T-helper 2 cell (primary cell): ENCODE measurements at places on chromosomes 4 and X.

DNA sequence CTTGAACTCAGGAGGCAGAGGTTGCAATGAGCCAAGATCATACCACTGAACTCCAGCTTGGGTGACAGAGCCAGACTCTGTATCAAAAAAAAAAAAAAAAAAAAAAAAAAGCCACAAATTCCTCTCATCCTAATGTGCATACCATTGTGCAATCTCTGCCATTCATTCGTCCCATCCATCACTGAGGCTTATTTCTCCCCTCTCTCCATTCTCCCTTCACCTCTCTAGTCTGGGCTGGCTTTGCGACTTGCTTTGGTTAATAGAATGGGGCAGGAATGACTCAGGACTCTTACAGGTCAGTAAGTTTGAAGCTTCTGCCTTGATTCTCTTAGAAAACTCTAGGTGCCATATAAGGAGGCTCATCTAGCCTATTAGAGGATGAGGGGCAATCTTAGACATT, 60.3 kb upstream of the DDX3X start:
- no peak for DNase-seq

- no peak for DNase-seq
Observed at GRCh38 chr4:141275834-141276233, 55.1 kb downstream of the ZNF330 start.

DNA sequence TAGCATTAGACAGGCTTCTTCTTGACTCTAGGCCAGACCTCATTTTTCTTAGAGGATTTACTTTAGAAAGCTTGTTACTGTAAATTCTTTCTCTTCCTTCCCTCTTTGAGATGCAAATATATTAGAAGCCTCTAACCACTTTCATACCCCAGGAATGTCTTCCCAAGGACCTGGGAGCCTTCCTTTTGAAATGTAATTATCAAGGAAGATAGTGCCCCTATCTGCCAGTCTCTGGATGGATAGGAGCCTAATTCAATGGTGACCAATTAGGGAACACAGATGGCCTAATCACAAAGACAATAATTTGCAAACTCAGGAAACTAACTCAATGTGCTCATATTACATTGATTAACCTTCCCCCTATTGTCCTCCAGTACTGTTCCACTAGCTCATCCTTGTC, 145.6 kb upstream of the DCAF8L1 start:
- no peak for DNase-seq

GRCh38 chr4:54082168-54082567, 17.8 kb upstream of the CHIC2 start:
- no peak for DNase-seq

DNA sequence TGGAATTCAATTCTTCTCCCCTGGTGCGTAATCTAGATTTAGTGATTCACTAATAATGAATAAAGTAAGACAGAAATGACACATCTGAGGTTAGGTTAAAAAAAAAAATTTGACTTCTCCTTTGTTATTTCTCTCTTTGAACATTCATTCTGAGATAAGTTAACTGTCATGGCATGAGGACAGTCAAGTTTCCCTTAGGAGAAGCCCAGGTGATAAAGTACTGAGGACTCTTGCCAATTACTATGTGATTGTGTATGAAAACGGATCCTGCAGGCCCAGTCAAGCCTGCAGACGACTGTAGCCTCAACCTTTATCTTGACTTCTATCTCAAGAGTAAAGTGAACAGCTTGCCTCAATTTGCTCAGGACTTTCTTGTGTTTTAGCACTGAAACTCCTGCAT, 293.2 kb downstream of the PRR32 start:
- DNase-seq: no peak

DNA sequence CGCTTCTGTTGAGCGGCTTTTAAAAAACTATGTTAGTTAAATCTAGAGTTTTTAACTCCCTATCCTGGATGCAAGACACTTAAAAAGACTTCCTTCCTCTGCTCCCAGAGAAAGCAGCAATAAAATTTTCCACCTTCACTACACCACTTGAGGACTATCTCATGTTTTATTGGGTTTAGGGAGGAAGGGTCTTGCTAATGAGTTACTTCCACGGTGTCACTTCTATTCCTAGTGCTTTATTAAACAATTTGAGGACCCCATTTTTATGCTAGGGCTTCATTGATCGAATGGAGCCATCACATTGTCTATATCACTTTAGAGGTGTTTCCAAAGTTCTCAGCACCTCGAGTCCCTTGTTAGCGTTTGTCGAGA, 3.7 kb upstream of the STIM2 start:
- DNase-seq: no peak
